Smooth muscle cell of the coronary artery (primary cell): ENCODE measurements at places on chromosomes 16 and 17. TPM values are rescaled to one million over a fixed set of nuclear protein-coding genes. Genes with fewer than 3 reads are reported as not detected.

ITGAL gene
- under 0.01 TPM in 1 of 2 replicates, not detected in the other for total RNA-seq

HSD3B7 gene
- total RNA-seq, result 11.7 and 71.5 TPM in 2 replicates

TNFRSF12A gene
- total RNA-seq, result 42.1 and 365 TPM in 2 replicates

HOXB7 gene
- 0.30 TPM in 1 of 2 replicates, not detected in the other for total RNA-seq

TRPV2 gene
- 53.1 and 92.7 TPM in 2 replicates for total RNA-seq

SPATA32 gene
- not detected in 2 replicates for total RNA-seq

GDPD3 gene
- 0.60 and 4.4 TPM in 2 replicates for total RNA-seq

CCL17 gene
- total RNA-seq, result not detected in 2 replicates

TNK1 gene
- total RNA-seq, result 0.08 and 0.35 TPM in 2 replicates

SRL gene
- total RNA-seq, result 0.12 TPM in 1 of 2 replicates, not detected in the other

NKD1 gene
- under 0.01 and 0.12 TPM in 2 replicates for total RNA-seq

KCNH6 gene
- not detected in 2 replicates for total RNA-seq

HOXB1 gene
- total RNA-seq, result not detected in 2 replicates

SLC22A31 gene
- total RNA-seq, result 0.47 and 0.53 TPM in 2 replicates

HOXB4 gene
- total RNA-seq, result 0.35 and 0.90 TPM in 2 replicates

RAP1GAP2 gene
- 0.15 and 1.2 TPM in 2 replicates for total RNA-seq

C17orf100 gene
- total RNA-seq, result under 0.01 and 0.45 TPM in 2 replicates

CCDC154 gene
- 0.08 and 0.70 TPM in 2 replicates for total RNA-seq

KCNH4 gene
- 0.12 TPM in 1 of 2 replicates, not detected in the other for total RNA-seq

PYY gene
- total RNA-seq, result not detected in 2 replicates

DHRS7B gene
- 21.0 and 51.2 TPM in 2 replicates for total RNA-seq

FGF11 gene
- total RNA-seq, result 2.6 and 5.4 TPM in 2 replicates

SLC6A2 gene
- total RNA-seq, result not detected in 2 replicates

GNPTG gene
- total RNA-seq, result 32.8 and 93.4 TPM in 2 replicates

KRT33A gene
- not detected in 2 replicates for total RNA-seq

KRT33B gene
- not detected in 2 replicates for total RNA-seq

CALB2 gene
- 0.08 TPM in 1 of 2 replicates, not detected in the other for total RNA-seq

OR1A1 gene
- not detected in 2 replicates for total RNA-seq

CACNG3 gene
- total RNA-seq, result not detected in 2 replicates

KRT12 gene
- under 0.01 TPM in 1 of 2 replicates, not detected in the other for total RNA-seq

SSTR5 gene
- not detected in 2 replicates for total RNA-seq

WNT9B gene
- total RNA-seq, result not detected in 2 replicates

KRTAP4-3 gene
- not detected in 2 replicates for total RNA-seq
